NCI-H2081 (cell line): ENCODE measurements at places on chromosomes 7 and 10.

DNA sequence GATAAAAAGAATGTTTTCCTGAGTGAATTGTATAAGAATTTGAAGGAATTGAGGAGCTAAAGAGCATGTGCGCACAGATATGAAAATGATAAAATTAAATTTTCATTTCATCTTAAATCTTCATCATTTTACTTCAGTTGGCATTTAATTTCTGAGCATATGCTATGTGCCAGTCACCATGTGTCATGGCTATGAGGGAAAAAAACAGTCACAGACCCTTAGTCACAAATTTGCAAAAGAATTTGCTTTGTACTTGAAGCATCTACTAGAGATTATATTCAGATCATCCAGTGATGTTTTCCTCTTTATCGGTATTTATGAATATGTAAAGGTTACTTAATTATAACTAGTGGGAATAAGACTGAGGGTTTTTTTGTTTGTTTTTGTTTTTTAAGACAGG is 29.8 kb downstream of the VCL start:
- no peak for DNase-seq

- DNase-seq = no peak
Observed at GRCh38 chr7:64811767-64812166, 17.5 kb downstream of the ZNF138 start.

DNA sequence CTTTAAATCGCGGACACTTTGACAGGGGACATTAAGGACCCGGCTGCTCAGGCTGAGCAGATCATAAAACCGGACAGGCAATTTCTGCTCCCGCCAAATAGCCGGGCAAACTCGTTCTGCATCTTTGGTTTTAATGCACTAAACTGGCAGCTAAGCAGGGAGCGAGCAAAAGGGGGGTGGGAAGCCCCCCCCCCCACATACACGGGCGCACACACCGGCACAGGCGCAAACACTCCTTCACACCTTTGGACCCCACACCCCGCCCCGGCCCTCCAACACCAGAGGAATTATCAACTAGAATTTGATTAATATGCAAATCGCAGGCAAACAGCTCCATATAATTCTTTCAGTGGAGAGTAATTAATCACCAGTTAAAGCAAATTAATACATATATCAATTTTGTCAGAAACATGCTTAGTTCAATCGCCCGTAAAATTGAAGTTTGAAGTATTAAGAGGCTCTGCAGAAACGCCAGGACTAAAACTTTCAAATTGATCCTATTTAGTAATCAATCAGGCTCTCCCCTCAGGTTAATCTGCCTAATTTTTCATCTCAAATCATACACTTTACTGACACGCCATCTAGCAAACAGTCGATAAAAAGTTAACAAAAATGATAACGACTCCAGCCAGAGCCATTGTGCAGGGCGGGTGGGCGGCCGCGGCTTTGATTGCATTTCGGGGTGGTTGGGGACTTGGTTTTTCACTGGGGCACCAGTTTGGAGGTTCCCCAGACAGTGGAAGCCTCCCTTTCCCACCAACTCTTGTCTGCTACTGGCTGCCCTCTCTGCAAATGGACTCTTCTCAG is 9.9 kb downstream of the LBX1 start:
- no peak for DNase-seq

- DNase-seq = no peak
Observed at GRCh38 chr7:35029311-35029710, 8.0 kb downstream of the DPY19L1 start.

DNA sequence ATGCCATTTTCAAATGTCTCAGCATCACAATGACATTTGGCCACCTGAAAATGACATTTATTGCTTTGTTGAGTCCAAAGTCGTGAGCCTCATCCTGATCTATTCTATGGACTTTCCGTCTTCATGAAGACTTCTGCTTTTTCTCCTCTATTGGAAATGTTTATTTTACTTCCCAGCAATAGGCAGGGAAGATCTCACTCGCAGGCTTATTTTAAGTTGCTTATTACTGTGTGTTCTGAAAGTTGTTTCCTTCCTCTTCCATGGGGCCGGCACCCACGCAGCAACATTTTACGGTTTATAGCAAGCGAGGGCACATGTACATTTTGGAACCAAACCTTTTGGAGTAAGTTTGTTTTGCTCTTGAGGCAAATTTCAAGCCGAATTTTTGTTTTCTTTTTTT is 221.0 kb upstream of the KLF6 start:
- no peak for DNase-seq

DNA sequence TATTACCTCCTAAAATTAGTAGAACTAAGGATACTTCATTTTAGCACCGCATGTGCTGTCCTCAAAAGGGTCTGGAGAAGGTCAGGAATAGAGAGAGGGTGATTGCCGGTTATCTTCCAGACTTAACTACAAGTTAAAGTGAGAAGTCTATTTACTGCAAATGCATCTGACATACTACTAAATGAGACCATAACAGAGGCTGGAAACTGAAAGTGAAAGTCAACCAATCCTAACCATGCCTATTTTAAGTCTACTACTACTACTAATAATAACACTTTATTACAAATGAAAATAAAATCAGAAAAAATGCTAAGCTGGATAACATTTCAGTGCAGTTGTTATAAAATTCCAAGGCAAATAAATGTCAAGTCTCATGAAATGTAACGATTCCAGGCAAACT is 244.7 kb downstream of the KIF20B start:
- DNase-seq = no peak

GRCh38 chr10:85619832-85620231 is 746.8 kb downstream of the GRID1 start:
- no peak for DNase-seq

- DNase-seq = no peak
Observed at GRCh38 chr10:19860107-19860506, 43.9 kb downstream of the PLXDC2 start.

- DNase-seq = no peak
Observed at GRCh38 chr7:27103489-27104226, 1.2 kb upstream of the HOXA2 start.
